ENCODE measurements at places on chromosomes 6 and 20. TPM values are rescaled to one million over a fixed set of nuclear protein-coding genes. Genes with fewer than 3 reads are reported as not detected.

- DNase-seq, result no peak
These were observed 4.2 kb downstream of the STMN3 start for GRCh38 chr20:63648895-63649589.

- no peak for DNase-seq
These were observed 174.6 kb downstream of the GMPR start for GRCh38 chr6:16412982-16413381.

GRCh38 chr6:3715285-3715684 lies 36.2 kb downstream of the PXDC1 start:
- no peak for DNase-seq

- no peak for DNase-seq
These were observed 41.1 kb upstream of the NKX2-2 start for GRCh38 chr20:21554985-21555384.

DNA sequence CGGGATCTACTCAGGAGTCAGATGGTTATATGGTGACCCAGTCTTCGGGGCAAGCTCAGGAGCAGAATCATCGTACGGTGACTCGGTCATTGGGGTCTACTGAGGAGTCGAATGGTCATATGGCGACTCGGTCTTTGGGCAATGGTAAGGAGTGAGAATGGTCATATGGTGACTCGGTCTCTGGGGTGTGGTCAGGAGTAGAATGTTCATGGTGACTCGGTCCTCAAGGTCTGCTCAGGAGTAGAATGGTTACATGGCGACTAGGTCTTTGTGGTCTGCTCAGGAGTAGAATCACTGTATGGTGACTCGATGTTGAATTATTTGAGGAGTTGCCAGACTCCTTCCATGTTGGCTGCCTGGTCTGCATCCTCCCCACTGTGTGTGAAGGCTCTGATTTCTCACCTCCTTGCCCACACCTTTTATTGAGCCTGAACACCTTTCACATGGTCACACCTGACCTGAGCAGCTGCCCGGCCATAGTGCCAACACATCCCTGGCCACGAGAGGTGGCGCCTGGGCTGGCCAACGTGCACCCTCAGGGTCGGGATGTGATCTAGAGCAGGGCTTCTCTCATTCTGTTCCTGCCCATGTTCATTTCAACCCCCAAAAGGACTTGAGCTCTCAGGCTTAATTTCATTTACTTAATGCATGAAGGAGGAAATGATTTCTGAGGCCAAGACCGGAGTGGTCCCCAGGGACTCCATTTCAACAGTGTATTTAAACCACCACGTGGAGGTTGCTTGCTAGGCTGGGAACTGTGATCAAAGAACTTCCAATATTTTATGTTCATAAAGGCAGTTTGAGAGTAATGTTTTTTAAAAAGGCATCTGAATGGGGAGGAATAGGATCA lies 119.5 kb downstream of the PHACTR3 start:
- no peak for DNase-seq

The AVP gene
- not detected for total RNA-seq

Measured in Caco-2 (cell line).